ENCODE measurements at places on chromosomes 7 and 10. TPM values are rescaled to one million over a fixed set of nuclear protein-coding genes. Genes with fewer than 3 reads are reported as not detected.
A peak's percentile ranks its signal among the peaks of the same experiment; 100 is the strongest.

DNA sequence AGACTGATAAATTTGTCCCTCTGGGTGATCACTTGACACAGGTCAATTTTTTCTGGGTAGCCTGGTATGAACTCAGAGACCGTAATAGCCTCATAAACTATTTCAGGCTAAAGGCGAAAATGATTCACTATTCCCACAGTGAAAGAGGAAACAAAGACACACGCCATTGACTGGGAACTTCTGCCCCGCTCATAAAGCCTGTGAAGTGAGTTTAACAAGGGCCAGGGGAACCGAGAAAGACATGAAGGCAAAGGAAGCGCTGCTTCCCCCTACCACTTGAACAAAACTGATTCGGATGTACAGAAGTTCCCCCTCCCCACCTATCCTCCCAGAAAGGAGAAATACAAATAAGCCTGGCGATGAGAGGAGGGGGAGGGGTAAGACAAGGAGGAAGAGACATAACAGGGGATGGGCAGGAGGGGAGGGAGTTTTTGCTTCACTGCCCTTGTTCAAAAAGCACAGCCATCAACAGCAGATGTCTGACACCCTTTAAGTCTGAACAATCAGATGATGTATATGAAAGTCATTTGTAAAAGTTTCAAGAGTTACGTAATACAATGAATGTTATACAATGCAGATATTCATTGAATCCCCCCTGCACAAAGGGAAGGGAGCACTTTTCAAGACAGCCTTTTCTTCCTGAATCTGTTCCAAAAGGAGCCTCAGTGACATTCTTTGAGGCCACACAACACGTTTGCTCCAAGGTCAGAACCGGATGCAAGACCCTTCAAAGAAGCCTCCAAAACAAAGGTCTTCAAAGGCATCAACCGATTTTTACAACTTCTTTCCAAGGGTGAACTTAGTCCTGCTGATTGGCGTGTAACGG is 734 bp downstream of the ABCB4 start:
- H3K4me3 ChIP-seq = peak overlapping the region; percentile 89
- peaks cover 33% of the 10 kb centered on the region for H3K4me1 ChIP-seq
- peaks cover 15% of the 10 kb centered on the region for H3K27me3 ChIP-seq
- DNase-seq = peak; percentile 39

- H3K27me3 ChIP-seq = no peaks in the 10 kb centered on the region
- peak; percentile 12 for DNase-seq
- no peak overlapping the region for H3K4me3 ChIP-seq
- peaks cover 18% of the 10 kb centered on the region for H3K4me1 ChIP-seq
These were observed 33.3 kb downstream of the CDK14 start for GRCh38 chr7:90629297-90629918.

- DNase-seq = no peak
- H3K27ac ChIP-seq = no peak overlapping the region
- no peaks in the 10 kb centered on the region for H3K36me3 ChIP-seq
- no peaks in the 10 kb centered on the region for H3K27me3 ChIP-seq
- H3K4me1 ChIP-seq = no peaks in the 10 kb centered on the region
These were observed 112.9 kb upstream of the LYZL2 start for GRCh38 chr10:30742471-30742870.

DNA sequence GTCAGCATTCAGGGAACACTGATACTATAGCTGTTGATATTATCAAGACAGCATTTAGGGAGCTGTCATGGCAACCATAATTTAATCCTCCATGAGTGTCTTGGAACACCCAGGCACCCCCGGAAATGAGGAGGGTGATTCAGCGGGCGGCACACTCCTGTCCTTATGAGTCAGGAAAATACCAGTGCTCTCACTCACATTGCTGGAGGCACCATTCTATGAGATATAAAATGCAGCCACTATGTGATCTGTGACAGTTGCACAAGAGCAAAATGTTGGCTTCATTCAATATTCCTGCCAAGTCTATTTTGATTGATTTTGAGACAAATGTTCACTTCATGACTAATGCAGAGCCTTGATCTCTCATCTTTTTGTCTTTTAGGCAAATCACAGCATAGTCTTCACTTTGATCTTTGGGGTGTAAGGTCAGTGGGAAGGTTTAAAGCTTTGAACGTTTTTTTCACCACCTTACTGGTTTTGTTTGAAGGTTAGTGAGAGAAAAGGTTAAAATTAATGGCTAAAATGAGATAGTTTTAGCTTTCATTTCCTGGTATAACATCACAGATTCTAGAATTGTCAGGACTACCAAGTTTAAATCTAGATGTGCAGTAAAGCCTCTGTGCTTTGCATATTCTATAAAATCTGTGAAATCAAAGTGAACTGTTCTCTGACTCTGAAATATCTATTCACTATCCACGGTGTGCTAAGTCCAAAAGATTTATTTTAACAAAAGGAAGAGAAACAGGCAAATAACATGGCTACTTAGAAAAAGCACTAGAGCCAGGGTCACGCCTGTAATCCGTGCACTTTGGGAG is 12.4 kb upstream of the ARHGAP12 start:
- peaks cover 43% of the 10 kb centered on the region for H3K4me1 ChIP-seq
- H3K27me3 ChIP-seq = no peaks in the 10 kb centered on the region
- H3K36me3 ChIP-seq = no peaks in the 10 kb centered on the region
- H3K27ac ChIP-seq = no peak overlapping the region
- DNase-seq = no peak

- no peak overlapping the region for H3K4me3 ChIP-seq
- no peak for DNase-seq
- H3K36me3 ChIP-seq = no peaks in the 10 kb centered on the region
- no peak overlapping the region for H3K27ac ChIP-seq
These were observed 15.6 kb downstream of the CLEC2L start for GRCh38 chr7:139538881-139539635.

DNA sequence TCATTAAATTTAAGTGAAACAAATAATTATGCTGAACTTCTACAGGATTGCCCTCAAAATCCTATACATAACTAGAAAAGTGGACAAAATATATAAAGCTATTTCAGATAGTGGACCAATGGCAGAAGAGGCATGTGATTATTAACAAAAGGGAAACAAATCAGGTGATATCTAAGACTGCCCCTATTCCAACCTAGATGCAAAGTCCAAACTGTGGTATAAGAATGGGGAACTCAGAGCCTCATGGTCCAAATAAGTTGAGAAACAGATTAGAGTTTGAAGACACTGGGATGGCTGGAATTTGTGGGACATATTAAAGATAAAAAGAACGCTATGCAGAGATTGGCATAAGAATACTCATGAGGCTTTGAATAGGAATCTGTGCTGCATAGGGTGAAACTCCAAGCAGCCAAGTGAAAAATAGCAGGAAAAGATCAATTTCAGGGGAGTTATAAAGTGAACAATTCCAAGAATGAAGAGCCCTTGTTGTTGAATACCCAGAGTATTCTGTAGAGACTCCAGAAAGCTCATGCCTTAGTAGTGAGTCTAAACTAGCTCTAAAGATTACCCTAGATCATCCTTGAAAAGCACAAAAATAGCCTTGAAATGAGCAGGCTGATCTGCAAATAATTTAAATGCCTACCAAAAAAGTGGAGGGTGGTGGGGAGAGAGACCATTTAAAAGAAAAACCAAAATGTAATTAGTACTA is 152.4 kb downstream of the IMMP2L start:
- H3K36me3 ChIP-seq = no peaks in the 10 kb centered on the region
- no peak for DNase-seq
- peaks cover 10% of the 10 kb centered on the region for H3K4me1 ChIP-seq
- no peaks in the 10 kb centered on the region for H3K27me3 ChIP-seq
- no peak overlapping the region for H3K27ac ChIP-seq

DNA sequence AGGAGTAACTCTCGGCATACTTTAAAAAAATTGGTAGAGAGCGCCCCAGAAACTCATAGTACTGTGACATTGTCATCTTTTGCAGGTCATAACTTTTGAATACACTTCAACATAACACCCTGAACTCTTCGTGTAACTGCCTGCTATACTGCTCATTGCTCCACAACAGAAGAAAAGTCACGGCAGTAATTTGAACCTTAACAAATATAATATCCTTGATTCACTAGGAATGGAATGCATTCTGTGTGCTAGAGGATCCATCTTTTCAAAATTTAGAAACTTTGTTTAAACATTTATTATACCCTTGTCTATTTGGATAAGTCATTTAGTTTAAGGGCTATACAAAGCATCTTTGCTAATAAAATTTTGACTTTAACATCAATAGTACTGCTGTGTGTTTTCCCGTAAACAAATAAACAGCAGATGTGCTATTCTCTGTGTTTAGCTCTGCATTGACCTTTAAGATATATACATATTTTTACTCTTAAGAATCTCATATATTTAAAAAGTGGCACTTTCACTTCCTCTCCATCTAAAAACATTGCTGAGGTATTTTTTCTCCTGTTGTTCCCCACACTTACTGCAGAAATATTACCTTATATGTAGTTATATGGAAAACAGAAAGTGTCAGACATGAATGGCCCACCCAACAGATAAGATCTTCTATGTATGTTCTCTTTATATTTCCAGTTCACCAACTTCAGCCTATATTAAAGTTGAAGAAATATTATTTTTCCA is 217.6 kb upstream of the TMEM229A start:
- H3K4me3 ChIP-seq = no peak overlapping the region
- DNase-seq = no peak
- H3K36me3 ChIP-seq = no peaks in the 10 kb centered on the region
- H3K4me1 ChIP-seq = peaks cover 7% of the 10 kb centered on the region
- no peaks in the 10 kb centered on the region for H3K27me3 ChIP-seq
- H3K27ac ChIP-seq = no peak overlapping the region

GRCh38 chr7:73329861-73330581 is 2.1 kb downstream of the FKBP6 start:
- peaks cover 12% of the 10 kb centered on the region for H3K4me1 ChIP-seq
- H3K27ac ChIP-seq = peak overlapping the region; percentile 58
- no peak overlapping the region for H3K4me3 ChIP-seq
- DNase-seq = no peak
- no peaks in the 10 kb centered on the region for H3K27me3 ChIP-seq

Gene VPS37D
- 10.0 TPM for total RNA-seq

Gene RBM20
- total RNA-seq = 0.61 TPM

Gene ZNF804B
- total RNA-seq = not detected
